Articular chondrocyte of knee joint (primary cell): ENCODE measurements at places on chromosomes 2 and 18. TPM values are rescaled to one million over a fixed set of nuclear protein-coding genes. Genes with fewer than 3 reads are reported as not detected.

Gene ACTR1B
- 33.8 and 37.6 TPM in 2 replicates for total RNA-seq

Gene OSBPL6
- total RNA-seq, result 3.7 and 5.4 TPM in 2 replicates

Gene OST4
- total RNA-seq, result 201 and 215 TPM in 2 replicates

Gene MYOM1
- total RNA-seq, result 0.52 and 0.76 TPM in 2 replicates

Gene SDC1
- total RNA-seq, result 22.5 and 27.3 TPM in 2 replicates

Gene CHST9
- not detected in 2 replicates for total RNA-seq

Gene WNT10A
- total RNA-seq, result not detected in 2 replicates

Gene GCG
- not detected in 2 replicates for total RNA-seq

Gene CCBE1
- 49.1 and 62.2 TPM in 2 replicates for total RNA-seq

Gene UGT1A3
- not detected in 2 replicates for total RNA-seq

Gene RSAD2
- total RNA-seq, result 1.0 and 2.8 TPM in 2 replicates

Gene UGT1A5
- total RNA-seq, result not detected in 2 replicates

Gene ME2
- total RNA-seq, result 35.0 and 39.6 TPM in 2 replicates

Gene SERPINB11
- total RNA-seq, result not detected in 2 replicates

Gene ALKAL2
- total RNA-seq, result 0.13 and 0.22 TPM in 2 replicates

Gene GPR155
- 4.1 and 5.8 TPM in 2 replicates for total RNA-seq

Gene MDH1
- total RNA-seq, result 151 and 153 TPM in 2 replicates

Gene COL3A1
- total RNA-seq, result 2,175 and 2,668 TPM in 2 replicates
